Activated CD4-positive, alpha-beta T cell treated with anti-CD3 and anti-CD28 coated beads for 36 hours (primary cell): ENCODE measurements at places on chromosomes 1 and 21. TPM values are rescaled to one million over a fixed set of nuclear protein-coding genes. Genes with fewer than 3 reads are reported as not detected.
A peak's percentile ranks its signal among the peaks of the same experiment; 100 is the strongest.

DNA sequence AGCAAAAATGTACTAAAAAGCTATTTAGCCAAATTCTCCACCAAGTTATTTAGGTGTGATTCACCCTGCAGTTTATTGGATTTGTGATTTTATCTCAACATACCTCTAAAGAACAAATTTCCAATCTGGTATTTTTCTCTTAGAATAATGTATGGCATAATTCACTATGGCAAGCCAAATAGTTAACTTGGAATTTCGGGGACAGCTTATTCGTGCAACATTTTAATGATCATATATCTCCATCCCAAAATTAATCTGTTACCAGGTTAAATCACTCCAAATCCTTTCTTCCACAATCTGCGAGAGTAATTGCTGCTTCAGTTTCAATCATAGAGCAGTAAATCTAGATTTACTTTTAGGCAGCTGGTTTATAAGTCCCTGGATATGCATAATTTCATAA, 53.4 kb downstream of the ERICH3 start:
- H3K36me3 ChIP-seq = no peaks in the 10 kb centered on the region
- no peaks in the 10 kb centered on the region for H3K4me1 ChIP-seq
- no peak for DNase-seq
- H3K27ac ChIP-seq = no peak overlapping the region
- peaks cover under 1% of the 10 kb centered on the region for H3K27me3 ChIP-seq
- H3K4me3 ChIP-seq = no peak overlapping the region

DNA sequence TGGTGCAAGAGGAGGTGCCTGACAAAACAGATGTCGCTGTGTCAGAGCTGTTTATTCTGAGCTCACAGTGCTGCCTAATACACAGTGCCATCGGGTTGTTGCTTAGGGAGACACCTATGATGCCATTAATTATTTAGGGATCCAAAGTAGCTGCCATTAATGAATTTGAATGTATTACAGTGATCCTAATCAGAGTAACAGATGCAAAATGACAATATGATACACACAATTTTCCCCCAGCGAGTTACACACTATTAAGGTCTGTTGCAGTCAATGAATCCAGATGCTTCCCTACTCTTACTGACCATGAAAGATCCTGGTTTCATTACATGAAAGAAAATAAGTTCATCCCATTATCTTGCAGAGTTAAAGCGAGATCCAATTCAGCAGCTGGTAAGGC, 91.3 kb downstream of the RWDD3 start:
- H3K36me3 ChIP-seq = no peaks in the 10 kb centered on the region
- DNase-seq = no peak
- H3K27me3 ChIP-seq = peaks cover 6% of the 10 kb centered on the region
- H3K27ac ChIP-seq = no peak overlapping the region
- H3K4me3 ChIP-seq = no peak overlapping the region

DNA sequence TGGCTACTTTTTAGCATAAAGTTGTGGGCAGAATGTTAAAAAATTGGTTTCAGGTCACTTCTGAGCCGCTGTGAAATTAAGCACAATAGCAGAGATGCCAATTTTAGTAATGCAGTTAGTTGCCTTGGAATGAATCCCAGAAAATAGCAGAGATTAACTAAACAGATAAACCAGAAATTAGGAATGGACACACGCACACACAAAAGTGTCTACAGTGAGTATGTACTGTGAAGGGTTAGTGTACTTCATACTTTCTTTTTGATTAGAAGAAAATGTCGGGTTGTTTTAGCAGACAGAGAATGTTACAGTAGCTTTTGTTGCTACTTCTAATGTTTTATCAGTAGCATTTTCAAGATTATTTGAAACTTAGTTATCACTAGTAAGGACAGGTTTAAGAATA, 106.7 kb downstream of the LEPR start:
- peaks cover 5% of the 10 kb centered on the region for H3K4me1 ChIP-seq
- no peak for DNase-seq
- no peak overlapping the region for H3K27ac ChIP-seq
- no peak overlapping the region for H3K4me3 ChIP-seq

- no peak overlapping the region for H3K4me3 ChIP-seq
- DNase-seq = no peak
- no peak overlapping the region for H3K27ac ChIP-seq
These were observed 27.7 kb upstream of the DYRK1A start for GRCh38 chr21:37338671-37339551.

GRCh38 chr1:64960731-64961130, 5.6 kb downstream of the JAK1 start:
- H3K27me3 ChIP-seq = no peaks in the 10 kb centered on the region
- peaks cover 14% of the 10 kb centered on the region for H3K36me3 ChIP-seq
- no peak for DNase-seq
- H3K27ac ChIP-seq = peak overlapping the region; percentile 75
- H3K4me1 ChIP-seq = peaks cover 69% of the 10 kb centered on the region

DNA sequence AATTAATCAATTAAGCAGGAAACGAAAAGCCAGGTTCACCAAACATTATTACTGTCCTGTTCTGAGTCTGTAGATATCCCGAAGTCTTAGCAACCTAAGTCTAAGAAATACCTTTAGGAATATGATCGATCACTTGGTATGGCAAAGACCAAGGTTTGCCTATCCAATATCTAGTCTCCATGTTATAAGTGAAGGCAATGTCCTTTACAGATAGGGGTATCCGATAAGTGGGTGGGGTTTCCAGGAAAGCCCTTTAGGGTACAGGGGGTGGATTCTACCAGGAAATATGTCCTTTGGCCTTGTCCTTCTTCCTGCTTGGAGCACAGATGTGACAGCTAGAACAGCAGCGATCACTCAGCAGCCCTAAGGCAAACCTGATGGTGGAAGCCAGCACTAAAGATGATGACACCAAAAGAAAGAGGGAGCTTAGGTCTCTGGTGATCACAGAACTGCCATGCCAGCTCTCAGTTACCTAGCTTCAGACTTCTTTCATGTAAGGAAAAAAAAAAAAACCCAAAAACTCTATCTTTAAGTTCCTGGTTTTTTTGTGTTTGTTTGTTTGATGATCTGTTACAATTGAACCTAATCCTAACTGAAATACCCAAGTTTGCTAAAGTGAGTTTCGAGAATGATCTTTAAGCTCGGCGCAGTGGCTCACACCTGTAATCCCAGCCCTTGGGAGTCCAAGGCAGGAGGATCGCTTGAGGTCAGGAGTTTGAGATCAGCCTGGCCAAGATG, 40.8 kb downstream of the DSTYK start:
- H3K4me1 ChIP-seq = peaks cover 29% of the 10 kb centered on the region
- no peak overlapping the region for H3K4me3 ChIP-seq
- no peaks in the 10 kb centered on the region for H3K27me3 ChIP-seq
- no peak for DNase-seq

DNA sequence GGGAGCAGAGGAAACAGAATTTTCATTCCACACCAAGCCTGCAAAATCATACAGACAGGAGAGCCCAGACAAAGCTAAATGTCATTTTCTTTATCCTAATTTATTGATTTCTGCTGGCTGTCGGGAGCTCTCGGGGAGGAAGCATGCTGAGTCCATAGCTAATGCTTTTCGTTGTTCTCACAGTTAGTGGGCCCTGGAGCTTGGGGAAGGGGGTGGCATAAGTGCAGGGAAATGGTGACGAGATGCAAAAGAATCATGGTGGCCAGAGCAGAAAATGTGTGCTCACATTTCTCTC, 202.4 kb downstream of the TOMM20 start:
- DNase-seq = no peak
- peak overlapping the region; percentile 59 for H3K4me3 ChIP-seq
- H3K4me1 ChIP-seq = peaks cover 53% of the 10 kb centered on the region
- no peaks in the 10 kb centered on the region for H3K36me3 ChIP-seq
- H3K27ac ChIP-seq = peak overlapping the region; percentile 86

DNA sequence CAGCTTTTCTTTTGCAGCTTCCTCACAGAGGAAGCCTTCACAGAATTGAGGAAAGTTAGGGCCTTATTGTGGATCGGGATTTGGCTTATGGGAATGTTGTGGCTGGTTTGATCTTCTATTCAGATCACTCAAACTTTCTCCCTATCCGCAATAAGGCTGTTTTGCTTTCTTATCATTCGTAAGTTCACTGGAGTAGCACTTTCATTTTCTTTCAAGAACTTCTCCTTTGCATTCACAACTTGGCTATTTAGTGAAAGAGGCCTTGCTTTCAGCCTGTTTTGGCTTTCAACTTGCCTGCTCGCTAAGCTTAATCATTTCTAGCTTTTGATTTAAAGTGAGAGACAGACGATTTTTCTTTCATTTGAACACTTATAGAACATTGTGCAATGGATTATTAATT, 181.9 kb upstream of the B3GALT2 start:
- no peak overlapping the region for H3K27ac ChIP-seq
- no peaks in the 10 kb centered on the region for H3K27me3 ChIP-seq
- no peak for DNase-seq
- peak overlapping the region; percentile 18 for H3K4me3 ChIP-seq
- H3K4me1 ChIP-seq = peaks cover 3% of the 10 kb centered on the region

- no peak overlapping the region for H3K27ac ChIP-seq
- no peaks in the 10 kb centered on the region for H3K4me1 ChIP-seq
- no peak for DNase-seq
These were observed 29.5 kb upstream of the SLFNL1 start for GRCh38 chr1:41051022-41051421.

DNA sequence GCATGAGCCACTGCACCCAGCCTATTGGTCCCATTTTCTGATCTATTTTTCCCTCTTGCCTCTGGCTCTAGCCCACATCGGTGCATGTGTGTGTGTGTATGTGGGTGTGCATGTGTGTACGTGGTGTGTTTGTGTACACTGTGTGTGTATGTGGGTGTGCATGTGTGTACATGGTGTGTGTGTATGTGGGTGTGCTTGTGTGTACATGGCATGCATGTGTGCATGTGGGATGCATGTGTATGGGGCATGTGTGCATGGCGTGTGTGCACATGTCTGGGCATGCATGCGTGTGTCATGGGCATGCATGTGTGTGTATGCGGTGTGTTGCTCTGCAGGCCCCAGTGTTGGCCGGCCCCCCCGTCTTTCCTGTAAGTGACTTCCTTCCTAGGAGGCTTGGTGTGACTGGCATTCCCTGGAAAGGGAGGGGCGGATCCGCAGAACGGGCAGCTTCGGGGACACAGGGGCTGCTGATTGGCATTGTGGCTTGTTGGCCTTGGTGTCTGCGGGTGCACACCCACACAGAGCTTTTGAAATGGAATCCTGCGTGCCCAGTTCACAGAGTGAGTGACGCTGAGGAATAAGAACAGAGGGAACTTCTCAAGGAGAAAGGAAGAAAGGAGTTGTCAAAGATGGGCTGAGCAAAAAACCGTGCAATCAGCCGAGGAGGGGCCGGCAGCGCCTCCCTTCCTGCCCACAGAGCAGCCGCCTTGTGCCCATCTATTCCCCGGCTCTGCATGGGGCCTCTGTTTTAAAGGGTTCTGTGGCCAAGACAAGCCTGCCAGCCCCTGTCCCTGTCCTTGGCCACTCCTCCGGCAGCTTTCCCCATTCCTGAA, 8.0 kb downstream of the PDXK start:
- DNase-seq = peak; percentile 28
- H3K4me3 ChIP-seq = peak overlapping the region; percentile 78
- H3K27me3 ChIP-seq = no peaks in the 10 kb centered on the region
- peak overlapping the region; percentile 92 for H3K27ac ChIP-seq

DNA sequence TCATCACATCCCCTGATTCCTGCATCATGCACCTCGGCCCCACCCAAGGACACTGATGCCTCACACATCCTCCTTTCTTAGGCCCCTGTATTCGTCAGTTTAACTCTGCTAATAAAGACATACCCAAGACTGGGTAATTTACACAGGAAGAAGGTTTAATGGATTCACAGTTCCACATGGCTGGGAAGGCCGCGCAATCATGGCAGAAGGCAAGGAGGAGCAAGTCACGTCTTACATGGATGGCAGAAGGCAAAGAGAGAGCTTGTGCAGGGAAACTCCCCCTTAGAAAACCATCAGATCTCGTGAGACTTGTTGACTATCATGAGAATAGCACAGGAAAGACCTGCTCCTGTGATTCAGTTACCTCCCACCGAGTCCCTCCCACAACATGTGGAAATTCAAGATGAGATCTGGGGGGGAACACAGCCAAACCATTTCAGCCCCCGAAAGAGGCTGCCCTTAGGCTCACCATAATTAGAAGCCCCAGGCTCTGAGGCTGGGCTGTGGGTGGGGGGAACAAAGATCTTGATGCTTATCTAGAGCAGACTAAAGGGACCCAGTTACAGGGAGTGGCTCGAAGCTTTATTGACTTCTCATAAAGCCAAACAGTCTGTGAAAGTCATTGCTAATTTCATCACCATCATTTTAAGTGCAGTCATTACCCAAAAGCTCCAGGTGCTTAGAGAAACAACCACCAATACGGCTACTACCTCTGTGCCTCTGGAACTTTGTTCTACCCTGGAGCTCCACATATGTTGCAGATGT, 181.5 kb downstream of the MATN1 start:
- no peak overlapping the region for H3K27ac ChIP-seq
- no peaks in the 10 kb centered on the region for H3K36me3 ChIP-seq
- no peaks in the 10 kb centered on the region for H3K4me1 ChIP-seq
- H3K4me3 ChIP-seq = no peak overlapping the region
- H3K27me3 ChIP-seq = peaks cover 3% of the 10 kb centered on the region
- no peak for DNase-seq

DNA sequence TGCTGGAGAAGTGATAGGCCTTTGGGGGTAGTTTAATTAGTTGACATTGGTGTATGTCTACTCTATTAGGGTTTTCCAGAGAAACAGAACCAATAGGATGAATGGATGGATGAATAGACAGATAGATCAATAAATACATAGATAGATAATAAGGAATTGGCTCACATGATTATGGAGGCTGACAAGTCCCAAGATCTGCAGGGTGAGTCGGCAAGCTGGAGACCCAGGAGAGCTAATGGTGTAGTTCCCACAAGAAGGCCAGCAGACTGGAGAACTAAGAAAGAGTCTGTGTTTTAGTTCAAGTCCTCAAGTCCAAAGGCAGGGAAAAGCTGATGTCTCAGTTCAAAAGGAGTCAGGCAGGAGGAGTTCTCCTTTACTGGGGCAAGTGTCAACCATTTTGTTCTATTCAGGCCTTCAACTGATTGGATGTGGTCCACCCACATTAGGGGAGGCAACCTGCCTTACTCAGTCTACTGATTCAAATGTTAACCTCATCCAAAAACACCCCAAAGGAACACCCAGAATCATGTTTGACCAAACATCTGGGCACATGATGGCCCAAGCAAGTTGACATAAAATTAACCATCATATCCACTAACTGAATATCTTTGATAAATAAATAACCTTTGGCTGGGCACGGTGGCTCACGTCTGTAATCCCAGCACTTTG, 4.5 kb upstream of the SDE2 start:
- no peaks in the 10 kb centered on the region for H3K27me3 ChIP-seq
- no peak overlapping the region for H3K4me3 ChIP-seq
- H3K27ac ChIP-seq = peak overlapping the region; percentile 78

NKAIN1 gene
- total RNA-seq = not detected

VWA5B1 gene
- total RNA-seq = not detected
